ENCODE measurements at places on chromosomes 13 and 19.

DNA sequence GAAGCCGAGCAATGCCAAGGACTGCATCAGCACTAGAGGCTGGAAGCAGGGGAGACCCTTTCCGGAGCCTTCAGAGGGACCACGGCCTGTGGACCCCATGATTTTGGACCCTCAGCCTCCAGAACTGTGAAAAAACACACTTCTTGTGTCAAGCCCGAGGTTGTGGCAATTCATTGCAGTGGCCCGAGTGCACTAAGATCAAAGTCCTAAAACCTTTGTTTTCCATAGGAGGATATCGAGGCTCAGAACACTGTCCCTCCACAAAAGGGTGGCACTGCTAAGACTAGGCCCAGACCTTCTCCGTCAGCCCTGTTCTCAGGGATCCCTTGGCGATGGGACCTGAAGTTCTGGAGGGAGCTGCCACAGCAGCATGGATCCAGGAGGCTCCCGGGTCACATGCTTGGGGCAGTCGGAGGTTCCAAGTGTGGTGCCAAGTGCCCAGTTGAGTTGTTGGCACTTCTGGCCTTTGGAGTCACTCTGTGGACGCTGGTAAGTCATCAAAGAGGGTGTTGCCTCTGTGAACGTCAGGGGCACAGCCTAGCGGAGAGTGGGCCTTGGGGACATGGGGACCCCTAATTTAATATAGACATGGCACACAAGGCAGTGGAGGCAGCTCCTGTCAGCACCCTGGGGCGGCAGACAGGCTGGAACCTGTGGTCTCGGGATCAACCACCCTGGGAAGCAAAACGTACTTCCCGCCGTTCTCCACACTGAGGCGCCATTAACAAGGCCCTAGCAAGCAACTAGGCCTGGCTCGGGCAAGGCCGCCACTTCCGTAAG lies 199.2 kb downstream of the COL4A1 start:
- DNase-seq: no peak

GRCh38 chr19:48676887-48677286 lies 4.1 kb upstream of the NTN5 start:
- no peak for DNase-seq

DNA sequence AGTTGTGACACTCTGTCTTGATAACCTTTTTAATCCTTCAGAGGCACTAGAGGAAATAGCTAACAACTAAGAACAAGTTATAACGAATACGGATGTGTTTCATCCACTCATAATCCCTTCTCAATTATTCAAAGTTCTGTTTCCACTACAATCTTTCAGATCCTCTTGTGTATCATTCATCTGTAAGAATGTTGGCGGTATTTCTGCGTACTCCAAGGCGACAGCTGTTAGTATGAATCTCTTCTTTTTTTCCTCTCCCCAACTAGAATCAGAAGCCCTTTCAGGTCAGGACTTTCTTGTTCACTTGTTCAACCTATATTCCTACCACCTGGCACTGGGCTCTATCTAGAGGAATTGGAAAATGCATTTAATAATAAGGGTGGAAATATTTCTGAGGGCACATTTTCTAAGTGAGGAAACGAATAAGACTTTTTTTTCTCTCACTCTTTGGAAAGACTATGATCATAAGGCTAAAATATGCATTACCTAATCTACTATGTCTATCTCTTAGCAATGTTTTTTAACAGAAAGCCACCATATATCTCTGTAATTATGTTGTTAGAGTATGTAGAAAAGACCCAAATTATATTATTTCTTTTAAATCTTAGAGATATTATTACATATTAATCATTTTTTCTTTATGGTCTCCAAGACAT lies 492.9 kb downstream of the PCDH20 start:
- DNase-seq: no peak

GRCh38 chr19:39208175-39208795 lies 4.2 kb upstream of the SYCN start:
- DNase-seq: no peak

DNA sequence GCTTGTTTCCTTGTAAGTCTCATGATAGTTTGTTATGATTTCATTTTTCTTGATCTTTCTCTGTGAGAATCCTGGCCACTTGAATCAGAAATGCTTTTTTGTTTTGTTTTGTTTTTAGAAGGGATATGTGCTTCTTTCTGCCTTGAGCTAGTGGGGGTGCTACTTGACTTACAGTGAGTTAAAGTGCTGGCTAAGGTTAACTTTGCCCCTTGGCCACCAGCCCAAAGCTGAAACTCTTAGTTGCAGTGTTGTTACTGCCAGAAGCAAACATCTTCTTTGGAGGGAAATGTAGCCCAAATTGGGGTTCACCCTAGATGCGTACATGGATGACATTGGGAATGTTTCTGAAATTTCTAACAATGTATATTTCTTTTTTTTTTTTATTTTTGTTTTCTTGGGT lies 57.4 kb downstream of the TDRD3 start:
- DNase-seq: no peak

GRCh38 chr19:34669305-34669704 lies 7.7 kb downstream of the SCGB2B2 start:
- DNase-seq: no peak

DNA sequence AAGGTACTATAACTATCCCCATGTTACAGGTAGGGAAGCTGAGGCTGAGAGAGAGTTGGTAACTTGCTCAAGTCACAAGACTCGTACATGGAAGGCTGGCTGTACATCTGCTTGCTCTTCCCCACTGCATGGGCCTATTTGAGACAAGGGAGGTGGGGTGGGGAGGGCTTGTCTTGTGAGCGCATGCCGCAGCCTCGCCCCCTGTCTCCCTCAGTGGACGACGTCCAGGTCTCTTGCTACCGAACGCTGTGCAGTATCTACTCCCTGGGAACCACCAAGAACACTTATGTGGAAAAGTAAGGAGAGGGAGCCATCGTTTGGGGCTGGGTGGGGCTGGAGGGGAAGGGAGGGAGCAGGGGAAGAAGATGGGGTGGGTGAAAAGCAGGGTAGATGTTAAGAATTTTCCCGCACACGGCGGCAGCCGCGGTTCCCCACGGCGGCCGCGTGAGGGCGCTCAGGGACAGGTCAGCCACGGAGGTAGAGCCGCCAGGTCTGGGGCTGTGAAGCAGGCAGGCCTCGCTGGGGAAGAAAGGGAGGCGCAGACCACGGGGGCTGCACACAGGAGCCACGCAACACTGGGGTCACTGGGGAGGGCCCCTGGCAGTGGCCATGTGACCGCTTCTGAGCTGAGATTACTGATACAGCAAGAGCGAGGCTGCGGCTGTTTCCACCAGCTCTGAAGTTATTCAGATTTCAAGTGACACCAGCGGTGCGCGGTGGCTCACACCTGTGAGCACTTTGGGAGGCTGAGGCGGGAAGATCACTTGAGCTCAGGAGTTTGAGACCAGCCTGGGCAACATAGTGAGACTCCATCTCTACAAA lies 81.5 kb downstream of the RYR1 start:
- DNase-seq: peak; percentile 16

DNA sequence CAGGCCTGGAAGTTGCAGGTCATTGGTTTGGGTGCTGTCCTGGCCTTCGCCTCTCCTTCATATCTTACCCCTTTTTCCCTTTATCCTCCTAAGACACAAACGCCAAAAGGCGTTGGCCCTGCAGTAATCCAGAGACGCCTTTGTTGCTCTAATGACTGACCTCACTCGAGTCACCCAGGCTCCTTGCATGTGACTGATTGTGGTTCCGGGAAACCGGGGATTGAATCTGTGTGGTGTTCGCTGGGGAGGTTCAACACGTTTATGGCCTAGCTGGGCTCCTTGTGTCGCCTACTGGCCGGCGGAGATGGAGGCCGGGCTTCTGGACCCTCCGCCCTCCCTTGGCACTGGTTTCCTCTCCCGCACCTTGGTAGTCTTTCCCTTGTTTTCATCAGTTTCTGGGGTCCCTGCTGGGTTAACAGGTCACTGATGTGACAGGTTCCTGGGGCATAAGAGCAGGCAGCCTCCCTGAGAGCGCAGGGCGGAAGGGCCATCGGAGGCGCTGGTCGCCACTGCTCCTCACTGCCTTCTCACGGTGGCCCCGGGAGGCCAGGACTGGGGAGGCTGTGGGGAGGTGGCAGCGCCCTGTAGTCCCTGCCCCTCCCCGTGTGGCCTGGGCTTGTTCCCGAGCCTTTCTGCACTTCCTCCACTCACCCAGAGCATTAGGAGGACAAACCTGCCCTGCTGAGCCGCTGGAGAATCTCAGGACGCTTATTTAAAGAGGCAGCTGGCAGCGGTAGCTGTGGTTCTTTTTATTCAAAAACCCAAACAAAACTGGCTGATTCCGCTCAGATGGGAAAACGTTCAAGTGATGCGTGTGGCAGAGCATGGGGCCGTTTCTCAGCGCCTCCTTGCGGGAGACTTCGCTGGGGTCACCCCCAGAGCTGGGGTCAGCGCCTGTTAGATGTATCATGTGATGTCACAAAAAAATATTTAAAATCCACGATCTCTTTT lies 18.1 kb upstream of the NDUFS7 start:
- no peak for DNase-seq

DNA sequence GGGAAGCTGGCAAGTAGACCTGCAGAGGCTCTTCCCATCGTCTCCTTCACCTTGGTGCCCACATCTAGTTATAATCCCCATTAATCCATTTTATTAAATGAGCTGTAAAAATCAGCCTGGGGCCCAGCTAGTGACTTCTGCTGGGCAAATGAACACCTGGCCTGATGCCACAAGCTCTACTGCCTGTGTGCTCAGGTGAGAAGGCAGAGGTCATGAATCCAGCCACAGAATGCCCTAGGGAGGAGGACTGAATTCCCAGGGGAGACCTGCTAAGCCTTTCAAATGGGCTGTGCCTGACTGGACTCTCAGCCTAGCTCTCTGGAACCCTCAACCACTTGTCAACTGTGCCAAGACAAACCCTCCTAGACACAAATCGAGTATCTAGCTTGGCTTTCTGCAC lies 74.0 kb downstream of the PDS5B start:
- DNase-seq: no peak

- DNase-seq: no peak
Observed at GRCh38 chr13:27969082-27969865, at the start of gene CDX2. TSS of gene CDX2 (minus strand) at chr13:27969315. CDS start at chr13:27969006, 309 bp downstream.

All from bone marrow (tissue), 2 donors.